KBM-7 (cell line): ENCODE measurements at places on chromosomes 5 and 9.

GRCh38 chr5:155046591-155046990, 33.0 kb downstream of the KIF4B start:
- no peak for DNase-seq

- DNase-seq, result no peak
Observed at GRCh38 chr5:42228279-42228678, 195.0 kb upstream of the GHR start.

- no peak for DNase-seq
Observed at GRCh38 chr5:168796000-168796399, 216.8 kb upstream of the PANK3 start.

DNA sequence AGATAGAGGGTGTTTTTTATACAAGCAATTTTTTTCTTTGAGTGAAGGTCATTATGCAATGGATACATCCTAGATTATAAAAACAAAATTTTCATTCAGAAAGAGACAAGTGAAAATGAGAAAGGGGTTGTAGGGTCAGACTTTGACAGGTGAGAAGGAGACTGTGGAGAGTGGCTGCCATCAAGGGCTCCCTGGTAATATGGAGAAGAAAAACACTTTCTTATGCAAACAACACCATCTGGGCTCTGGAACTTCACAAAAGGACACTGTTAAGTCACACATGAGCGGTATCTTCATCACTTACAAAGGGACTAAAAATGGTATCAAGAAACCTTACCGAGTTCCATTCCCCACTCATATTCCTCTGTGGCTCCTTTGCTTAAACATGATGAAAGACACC, 23.5 kb downstream of the C7 start:
- DNase-seq, result no peak

DNA sequence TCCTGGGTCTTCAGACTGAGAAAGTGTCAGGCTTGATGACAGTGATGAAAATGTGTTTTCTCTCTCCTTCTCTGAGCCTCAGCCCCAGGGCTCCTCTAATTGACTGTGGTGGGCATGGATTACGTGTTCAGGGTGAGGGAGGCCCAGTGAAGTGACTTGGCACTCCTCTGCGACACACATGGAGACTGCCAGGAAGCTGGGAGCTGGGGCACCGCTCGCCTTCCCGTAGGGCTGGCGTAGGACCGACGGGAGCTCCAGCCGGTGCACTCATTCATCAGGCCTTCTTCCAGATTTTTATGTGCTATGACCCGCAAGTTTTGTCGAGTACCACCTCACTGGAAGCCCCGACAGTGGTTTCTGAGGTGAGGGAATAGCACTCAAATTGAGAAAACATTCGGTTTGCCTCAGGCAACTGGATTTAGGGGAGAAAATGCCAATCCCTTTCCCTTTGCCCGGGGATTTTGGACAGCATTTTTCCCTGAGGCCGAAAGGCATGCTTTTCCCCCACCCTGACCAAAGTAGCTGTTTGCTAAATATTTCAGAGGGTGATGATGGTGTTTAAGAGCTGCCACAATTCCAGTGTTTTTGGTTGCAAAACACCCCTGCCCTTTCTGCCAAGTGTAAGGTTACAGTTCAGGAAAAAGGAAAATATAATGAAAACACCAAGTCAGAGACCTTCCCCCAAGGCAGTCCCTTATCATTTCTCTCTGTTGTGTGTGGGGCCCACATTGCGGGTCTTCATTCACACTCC, 83.7 kb downstream of the PCSK5 start:
- no peak for DNase-seq

GRCh38 chr5:132224716-132225115, 2.9 kb downstream of the P4HA2 start:
- DNase-seq, result no peak

DNA sequence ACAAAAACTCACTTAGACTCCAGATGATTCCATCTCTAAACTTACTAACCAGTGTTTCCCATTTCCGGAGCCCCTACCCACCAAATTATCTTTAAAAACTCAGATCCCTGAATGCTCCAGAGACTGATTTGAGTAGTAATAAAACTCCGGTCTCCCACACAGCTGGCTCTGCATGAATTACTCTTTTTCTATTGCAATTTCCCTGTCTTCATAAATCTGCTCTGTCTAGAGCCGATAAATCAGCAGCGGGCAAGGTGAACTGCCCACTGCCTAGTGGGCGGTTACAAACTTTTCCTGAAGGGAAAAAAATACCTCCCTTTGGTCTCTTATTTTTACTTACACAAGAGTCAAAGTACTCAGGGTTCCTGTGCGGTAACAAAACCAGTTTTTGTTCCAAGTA, 624.4 kb upstream of the RORB start:
- no peak for DNase-seq

DNA sequence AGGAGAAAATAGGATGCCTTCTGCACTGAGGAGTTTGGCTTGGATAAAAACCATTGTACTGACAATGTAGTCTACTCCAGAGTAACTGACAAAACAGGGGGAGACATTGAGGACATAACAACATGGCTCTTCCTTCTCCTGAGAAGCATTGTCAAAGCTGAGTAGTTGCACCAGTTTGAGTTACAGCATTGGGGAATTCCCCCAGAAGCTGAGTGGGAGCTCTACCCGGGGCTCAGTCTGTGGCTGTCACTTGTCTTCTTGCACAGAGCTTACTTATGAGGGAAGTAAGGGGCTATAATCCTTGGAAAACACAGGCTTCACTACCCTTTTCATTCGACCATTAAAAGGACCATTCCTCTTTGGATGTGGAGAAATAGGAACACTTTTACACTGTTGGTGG, 21.2 kb downstream of the HSPB3 start:
- DNase-seq, result no peak

- DNase-seq, result no peak
Observed at GRCh38 chr5:122401976-122402725, 90.1 kb downstream of the SNCAIP start.

DNA sequence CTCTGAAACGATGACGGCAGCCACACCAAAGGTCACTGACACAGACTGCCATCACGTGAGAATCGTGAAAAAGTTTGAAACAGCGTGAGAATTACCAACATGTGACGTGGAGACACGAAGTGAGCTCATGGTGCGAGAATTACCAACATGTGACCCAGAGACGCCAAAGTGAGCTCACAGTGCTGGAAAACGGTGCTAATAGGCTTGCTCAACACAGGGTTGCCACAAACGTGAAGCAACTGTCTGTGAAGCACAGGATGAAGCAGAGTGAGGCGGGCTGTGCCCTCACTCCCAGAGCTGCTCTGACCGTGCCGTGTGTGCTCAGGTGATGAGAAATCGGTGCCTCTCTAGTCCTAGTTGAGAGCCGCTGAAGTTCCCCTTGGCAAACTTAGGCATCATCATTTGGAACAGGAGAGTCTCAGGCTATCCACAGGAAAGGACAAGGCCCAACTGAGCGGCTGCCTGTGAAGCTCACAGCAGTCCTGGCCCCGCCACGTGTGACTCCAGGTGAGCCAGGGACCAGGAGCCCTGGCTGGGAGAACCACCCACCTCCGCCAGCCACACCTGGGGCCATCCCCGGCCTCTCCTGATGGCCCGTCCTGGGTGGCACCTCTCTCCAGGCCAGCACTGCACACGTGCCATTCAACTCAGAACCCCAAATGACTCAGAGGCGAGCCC, 29.8 kb upstream of the SLC6A3 start:
- no peak for DNase-seq

GRCh38 chr9:108386859-108387384, 468.9 kb downstream of the ACTL7B start:
- DNase-seq, result no peak

DNA sequence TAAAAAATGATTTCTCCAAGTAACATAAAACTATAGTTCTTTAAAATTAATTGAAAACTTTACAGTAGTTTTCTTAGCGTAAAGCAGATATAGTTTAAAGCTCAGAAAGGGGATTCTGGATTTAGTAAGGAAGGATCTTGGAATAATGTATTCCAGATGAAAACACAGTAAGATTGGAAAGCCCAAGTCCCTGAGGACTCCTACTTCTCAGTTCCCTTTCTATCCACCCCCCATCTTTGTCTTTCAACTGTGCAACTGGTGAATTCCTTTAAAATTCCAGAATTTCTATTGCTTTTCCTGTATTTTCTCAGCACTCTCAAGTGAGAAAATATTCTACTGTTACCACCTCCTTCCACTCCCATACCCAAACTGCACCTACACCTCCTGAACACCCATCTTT, 184.5 kb upstream of the FBN2 start:
- DNase-seq, result no peak

DNA sequence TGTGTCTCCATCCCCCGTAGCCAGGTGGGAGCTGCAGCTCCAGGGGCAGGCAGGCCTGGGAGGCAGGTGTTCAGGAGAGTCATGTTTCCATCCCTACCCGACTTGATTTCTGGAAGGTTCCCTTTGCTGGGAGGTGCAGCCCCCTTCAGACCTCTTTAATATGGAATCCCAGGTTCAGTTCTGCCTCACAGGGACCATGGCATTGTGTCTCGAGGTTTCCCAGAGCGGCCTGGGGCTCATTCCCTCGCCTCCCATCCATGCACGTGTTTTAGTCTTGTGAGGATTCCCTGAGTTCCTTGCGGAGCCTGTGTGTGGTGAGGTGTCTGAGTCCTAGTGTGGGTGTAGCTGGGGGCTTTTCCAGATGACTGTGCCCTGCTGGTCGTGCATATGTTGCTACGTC, 16.5 kb upstream of the AHRR start:
- DNase-seq, result no peak

DNA sequence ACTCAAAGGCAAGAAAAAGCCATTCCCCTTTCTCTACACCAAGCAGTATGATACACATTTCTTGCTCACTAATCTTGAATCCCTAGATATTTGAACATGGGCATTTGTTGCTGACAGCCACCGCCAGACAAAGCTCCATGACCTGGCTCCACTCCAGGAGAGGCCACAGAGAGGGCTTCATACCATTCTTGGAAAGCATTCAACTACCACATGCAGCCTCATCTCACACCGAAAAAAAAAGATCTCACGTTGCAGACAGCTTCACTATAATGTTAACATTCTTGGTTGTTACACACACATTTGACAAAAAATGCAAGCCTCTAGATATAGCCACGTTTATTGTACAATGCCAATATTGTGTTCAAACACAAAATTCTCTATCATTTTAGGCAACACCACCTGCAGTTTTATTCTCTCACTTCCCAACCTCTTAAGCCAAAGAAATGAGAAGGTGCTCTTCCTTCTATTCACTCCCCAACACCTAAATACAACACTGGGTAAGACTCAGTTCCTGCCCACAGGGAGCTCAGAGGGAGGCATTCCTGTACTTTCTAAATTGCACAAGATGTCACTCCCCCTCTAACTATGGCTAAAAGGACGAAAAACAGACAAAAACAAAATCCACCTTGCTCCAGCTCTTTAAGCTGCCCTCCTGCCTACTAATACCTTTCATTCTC, 222.4 kb downstream of the TSSK1B start:
- DNase-seq, result no peak

GRCh38 chr9:69421908-69422801, 97.1 kb downstream of the ENTREP1 start:
- DNase-seq, result peak; percentile 59

DNA sequence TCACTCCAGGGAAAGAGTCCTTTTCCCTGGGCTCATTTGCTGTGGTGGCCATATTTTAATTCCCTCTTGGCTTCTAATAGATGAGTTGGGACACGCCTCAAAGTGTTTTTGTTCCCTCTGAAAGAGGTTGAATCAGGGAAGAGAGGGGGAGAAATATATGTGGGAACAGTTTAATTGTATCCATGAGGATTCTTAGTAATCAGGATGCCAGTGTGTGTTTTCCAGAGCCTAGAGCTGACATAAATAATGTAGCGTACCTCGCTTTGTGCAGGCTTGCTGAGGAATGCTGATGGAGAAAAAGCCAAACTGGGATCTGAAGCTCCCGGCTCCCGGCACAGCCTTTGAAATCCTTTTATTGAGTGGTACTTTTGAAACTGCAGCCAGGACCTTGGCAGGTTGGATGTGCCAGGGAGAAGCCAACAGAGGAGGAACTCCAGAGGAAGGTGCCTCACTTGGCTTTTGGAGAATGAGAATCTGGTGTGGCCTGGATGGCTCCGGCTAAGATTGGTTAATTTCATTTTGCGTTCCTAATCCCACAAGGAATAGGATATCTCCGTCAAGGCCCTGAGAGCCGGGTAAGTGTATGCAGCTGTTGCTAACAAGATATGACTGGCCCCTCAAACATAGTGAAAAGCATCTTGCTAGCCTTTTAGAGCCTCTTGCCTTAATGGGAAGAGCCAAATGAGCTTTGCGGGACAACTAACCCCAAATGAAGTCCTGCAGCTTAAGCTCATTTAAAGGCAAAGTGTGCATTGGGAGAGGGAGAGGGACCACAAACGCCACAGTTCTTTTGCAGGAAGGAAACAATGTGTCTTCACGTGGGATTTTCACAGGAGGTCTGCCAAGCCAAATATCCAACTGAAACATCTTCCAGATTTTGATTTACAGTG, 471.1 kb upstream of the WWC1 start:
- DNase-seq, result no peak

DNA sequence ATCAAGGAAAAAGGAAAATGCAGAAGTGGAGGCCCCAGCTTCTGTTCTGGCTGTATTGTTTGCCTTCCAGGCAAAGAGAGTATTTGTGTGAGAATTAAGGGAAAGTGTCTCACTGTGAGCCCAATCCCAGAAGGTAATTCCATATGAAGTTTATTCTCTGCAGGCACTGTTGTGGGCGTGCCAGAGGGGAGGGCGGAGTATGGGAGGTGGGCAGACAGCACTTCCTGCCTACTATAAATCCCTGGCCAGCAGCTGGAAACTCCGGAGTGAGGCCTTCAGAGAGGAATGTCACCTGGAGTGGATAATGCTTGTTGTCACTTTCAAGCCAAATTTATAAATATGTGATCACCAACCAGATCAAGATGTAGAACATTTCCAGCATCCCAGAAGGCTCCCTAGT, 209.5 kb downstream of the ARHGAP26 start:
- DNase-seq, result no peak

GRCh38 chr5:147310059-147310704, 75.4 kb downstream of the STK32A start:
- DNase-seq, result peak; percentile 19

DNA sequence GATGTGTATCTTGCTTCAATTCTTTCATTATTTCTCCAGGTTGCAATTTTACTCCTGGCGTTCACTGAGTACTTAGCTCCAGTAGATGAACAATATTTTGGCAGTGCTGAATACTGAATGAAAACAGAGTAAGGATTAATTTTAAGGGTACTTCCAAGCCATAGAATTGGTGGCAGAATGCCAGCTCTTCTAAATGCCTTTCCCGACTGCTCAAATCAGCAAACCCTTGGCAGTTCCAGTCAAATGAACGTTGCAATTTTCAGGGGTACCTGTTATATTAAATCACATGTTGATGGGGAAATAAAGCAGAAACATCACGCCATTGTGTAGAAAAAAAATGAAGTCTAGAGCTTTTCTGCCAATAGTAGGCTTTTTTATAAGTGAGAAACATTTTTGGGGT, 282.4 kb upstream of the RPS23 start:
- no peak for DNase-seq

- peak; percentile 56 for DNase-seq
Observed at GRCh38 chr9:76516350-76516749, 57.4 kb downstream of the GCNT1 start.
